ENCODE measurements at places on chromosomes 7 and 10.

DNA sequence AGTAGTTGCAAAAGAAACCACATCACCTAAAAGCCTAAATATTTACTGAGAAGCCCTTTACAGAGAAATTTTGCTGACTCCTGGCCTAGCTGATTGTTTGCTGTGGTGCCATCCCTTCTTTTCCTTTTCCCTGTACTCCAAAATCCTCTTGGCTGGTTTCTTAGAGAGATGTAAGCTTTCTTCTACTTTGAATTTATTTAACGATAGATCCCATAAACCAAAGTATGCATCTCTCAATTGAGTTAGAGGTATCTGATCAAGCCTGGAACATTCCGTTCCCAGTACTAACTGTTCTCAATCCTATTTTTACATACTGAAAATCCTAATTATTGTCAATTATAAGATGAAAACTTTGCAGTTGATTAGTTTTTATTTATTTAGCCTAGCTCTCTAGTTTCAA is 6.3 kb downstream of the TMEM60 start:
- DNase-seq = no peak

DNA sequence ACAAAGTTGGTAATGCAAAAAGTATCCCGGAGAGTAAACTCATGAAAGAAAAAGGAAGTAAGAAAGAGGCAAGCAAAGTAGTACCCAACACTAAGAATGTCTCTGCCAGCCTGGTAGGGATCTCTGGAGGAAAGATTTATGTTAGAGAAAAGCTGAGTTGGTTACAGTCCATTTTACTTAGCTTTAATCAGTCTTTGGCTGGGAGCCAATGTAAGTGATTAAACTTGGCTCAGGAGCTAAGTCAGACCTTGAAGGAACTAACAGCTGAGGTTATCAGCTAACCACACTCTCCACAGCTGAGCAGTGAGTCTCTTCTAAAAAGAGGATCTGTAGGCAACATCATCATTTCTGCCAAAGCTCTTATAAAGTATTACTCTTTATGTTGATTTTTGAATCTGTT is 148.0 kb downstream of the ANKRD7 start:
- DNase-seq = no peak

DNA sequence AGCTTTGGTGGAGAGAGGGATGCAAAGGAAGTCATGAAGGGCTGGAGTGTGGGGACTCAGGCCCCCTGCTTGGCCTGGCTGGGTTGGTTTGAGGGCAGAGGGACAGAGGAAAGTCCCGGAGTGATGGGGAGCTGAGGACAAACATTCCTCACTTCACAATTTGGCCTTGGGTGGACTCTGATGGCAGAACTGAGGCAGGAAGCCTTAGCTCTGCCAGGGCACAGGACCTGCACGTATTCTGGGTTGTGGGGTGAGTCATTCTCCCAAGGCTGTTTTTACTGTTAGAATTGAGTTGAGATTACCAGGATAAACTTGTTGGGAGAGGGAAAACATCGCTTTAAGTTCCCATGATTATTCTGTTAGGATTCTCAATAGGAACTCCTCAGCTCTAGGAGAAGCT is 2.6 kb downstream of the GOLGA7B start:
- no peak for DNase-seq

DNA sequence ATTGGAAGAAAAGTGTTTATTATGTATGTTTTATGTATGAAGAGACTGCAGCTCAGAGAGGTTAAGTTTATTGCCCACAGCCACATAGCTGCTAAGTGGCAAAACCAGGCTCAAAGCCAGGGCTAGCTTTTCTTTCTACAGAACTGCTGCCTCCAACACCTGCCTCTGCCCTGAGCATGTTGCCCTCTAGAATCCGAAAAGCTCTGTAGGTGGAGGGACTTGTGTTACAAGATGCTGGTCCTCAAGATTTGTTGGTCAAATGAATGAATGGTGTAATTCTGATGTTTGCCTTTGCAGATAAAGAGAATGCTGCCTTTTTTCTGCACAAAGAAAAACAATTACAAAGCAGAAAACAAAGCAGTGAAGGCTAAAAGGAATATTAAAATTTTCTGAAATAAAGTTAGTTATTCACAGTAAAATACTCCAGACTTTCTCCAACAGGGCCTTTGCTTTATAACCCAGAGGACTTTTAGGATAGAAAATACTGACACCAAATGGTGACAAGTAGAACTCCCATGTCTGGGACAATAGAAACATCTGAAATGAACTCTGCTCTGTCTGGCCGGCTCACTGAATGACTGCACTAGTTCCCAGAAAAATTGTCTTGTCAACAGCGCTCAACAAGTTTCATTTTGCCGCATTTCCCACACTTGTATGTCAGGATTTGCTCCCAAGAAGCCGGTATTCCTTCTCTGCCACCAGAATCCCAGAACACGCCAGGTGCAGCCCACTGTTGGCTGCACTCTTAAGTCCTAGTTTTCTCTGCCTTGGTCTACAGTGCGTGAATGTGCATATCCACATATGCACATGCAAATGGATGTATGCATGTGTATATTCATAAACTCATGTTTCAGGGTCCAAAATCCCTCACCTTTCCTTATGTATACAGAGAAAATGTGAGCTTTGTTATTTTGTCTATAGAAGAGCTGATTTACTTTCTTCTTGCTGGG is 11.0 kb upstream of the DNTT start:
- no peak for DNase-seq

DNA sequence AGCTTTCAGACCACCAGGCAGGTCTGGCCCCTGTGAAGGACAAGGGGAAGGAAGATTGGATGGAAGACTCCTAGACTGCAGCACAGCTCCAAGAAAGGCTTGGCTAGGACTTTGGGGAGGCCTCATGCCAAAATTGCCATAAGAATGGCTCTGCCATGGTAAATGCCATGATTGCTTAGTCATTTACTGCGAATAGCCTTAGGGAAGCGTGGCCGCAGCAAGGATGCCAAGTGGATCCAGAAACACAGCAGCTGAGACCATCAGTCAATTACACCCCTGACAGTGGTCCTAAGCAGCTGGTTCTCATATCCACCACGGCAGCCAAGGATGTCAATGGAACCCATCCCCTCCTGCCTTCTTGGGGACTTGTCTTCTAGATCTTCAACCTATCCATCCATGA is 88.2 kb upstream of the AUTS2 start:
- no peak for DNase-seq

- DNase-seq = no peak
Measured at GRCh38 chr10:99733366-99733765, 1.3 kb downstream of the CUTC start.

- DNase-seq = no peak
Measured at GRCh38 chr10:70776455-70777005, 8.6 kb downstream of the TBATA start.

- no peak for DNase-seq
Measured at GRCh38 chr10:103188853-103189252, 4.2 kb downstream of the NT5C2 start.

DNA sequence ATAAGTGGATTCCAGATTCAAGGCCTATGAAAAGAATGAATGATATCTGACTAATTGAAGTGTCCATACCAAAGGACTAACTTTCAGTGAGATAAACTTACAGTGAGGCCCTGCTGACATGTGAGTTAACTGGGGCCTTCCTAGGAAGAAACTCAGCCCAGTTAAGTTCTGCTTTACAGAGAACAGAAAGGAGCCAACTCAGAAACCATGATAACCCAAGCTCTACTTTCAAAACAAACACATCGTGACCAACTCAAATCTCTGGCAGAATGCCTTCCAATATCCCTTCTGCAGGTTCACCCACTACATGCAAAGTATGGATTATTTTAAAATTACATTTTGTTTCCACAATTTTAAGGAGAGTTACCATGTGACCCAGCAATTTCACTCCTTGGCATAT is 75.8 kb upstream of the MRLN start:
- DNase-seq = no peak

DNA sequence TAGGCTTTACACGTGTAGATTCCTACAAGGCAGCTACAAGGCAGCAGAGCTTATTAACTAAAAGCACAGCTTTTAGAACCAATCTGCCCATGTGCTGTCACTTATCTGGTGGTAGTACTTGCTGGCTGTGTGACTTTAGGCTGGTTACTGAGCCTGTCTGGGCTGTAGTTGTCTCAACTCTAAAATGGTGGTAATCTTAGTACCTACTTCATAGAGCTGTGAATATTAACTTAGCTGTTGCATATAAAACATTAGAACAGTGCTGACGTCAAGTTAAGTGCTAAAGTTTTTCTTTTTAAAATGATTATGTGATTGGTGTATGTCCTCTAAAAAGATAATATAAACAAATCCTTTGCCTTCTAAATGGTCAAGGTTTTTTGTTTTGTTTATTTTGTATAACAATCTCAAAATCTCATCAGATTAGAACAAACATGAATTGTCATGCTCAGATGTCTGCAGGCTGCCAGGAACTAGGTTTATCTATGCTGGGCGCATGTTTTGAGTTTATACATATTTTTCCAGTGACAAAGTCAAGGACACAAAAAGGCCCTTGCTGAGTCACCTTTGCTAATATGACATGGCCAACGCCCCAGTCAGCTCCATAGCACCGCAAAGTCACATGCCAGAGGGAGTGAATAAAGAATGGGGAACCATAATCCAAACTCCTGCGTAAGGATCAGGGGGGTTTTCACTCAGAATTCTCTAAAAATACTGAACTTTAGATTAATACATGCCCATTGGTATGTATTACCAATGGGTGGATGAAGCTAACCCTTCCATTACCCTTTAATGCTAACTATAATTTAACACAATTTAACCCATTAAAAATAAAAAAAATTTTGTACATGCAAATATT is 39.8 kb upstream of the ARL4A start:
- no peak for DNase-seq

GRCh38 chr10:111243126-111243525 is 166.3 kb downstream of the ADRA2A start:
- DNase-seq = no peak

DNA sequence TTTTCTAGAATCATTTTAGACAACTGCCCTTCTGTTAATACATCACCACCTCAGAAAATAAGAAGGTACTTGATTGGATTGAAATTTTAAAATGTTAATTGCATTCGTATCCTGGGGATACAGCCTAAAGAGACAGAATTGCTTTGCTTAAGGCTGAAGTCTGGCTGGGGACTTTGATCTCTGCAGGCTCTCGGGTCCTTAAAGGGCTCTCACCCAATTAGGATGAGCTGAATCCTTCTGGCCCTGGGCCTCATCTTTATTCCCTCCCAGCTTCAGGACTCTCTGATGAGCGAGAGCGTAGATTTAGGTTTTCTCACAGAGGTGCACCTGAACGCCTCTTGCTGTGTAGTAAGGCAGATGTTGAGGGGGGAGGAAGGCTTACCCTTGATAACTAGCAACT is 475.3 kb upstream of the C7orf33 start:
- no peak for DNase-seq

- DNase-seq = no peak
Measured at GRCh38 chr10:68526634-68527307, 552 bp downstream of the SLC25A16 start.

- no peak for DNase-seq
Measured at GRCh38 chr10:7263616-7264015, 147.2 kb downstream of the SFMBT2 start.

- no peak for DNase-seq
Measured at GRCh38 chr10:1522237-1522636, 215.1 kb downstream of the ADARB2 start.

- DNase-seq = no peak
Measured at GRCh38 chr7:36406156-36406555, 16.5 kb downstream of the ANLN start.

DNA sequence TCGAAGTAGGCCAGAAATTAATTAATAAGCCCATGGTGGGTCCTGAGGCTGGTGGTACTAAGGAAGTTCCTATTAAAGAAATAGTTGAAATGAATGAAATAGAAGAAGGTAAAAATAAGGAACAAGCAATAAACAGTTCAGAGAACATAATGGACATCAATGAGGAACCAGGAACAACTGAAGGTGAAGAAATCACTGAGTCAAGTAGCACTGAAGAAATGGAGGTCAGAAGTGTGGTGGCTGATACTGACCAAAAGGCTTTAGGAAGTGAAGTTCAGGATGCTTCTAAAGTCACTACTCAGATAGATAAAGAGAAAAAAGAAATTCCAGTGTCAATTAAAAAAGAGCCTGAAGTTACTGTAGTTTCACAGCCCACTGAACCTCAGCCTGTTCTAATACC is 36.0 kb downstream of the SLK start:
- no peak for DNase-seq

- DNase-seq = no peak
Measured at GRCh38 chr7:101559586-101559985, 69.5 kb downstream of the MYL10 start.

GRCh38 chr7:150811-151221 is 41.6 kb upstream of the FAM20C start:
- DNase-seq = no peak

DNA sequence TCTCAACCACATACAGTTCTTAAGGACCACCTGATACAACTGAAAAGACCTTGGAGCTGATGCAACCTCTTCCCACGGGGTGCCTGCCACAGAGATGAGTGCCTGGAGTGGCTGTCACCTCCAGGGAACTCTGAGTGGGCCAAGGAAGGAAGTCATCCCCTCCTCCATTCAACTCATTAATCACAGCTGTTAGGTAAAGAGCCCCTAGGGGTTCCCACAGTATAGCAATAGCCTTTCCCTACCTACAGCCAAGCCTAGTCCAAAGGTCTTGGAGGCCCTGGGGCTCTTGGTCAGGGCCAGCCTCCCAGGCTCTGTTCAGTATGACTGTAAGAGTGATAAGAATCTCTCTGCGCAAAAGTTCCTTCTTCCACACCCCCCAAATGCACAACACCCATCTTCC is 70.4 kb upstream of the NFE2L3 start:
- no peak for DNase-seq

GRCh38 chr10:17756557-17757217 is 4.7 kb downstream of the TMEM236 start:
- no peak for DNase-seq

DNA sequence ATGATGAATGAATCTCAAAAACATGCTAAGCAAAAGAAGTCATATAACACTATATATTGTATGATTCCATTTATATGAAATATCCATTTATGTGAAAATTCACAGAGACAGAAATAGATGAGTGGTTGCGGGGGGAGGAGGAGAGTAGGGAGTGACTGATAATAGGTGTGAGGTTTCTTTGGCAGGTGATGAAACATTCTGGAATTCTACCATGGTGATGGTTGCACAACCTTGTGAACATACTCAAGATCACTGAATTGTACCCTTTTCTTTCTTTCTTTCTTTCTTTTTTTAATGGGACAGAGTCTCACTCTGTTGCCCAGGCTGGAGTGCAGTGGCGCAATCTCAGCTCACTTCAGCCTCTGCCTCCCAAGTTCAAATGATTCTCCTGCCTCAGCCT is 10.7 kb downstream of the SVOPL start:
- no peak for DNase-seq

GRCh38 chr10:61845950-61846268 is 55.6 kb upstream of the ARID5B start:
- DNase-seq = no peak

GRCh38 chr10:88617772-88618300 is 31.3 kb downstream of the LIPJ start:
- no peak for DNase-seq

- no peak for DNase-seq
Measured at GRCh38 chr7:150999497-151000230, 8.8 kb downstream of the NOS3 start.

GRCh38 chr7:156792611-156793010 is 100.4 kb downstream of the LMBR1 start:
- no peak for DNase-seq

GRCh38 chr10:125125951-125126735 is 34.2 kb downstream of the CTBP2 start:
- DNase-seq = no peak

Data from stimulated activated CD8-positive, alpha-beta memory T cell treated with anti-CD3 and anti-CD28 coated beads, Interleukin-7, amount 100 ng/mL, for 1 hour (primary cell).